ENCODE measurements at places on chromosomes 6 and 20.

DNA sequence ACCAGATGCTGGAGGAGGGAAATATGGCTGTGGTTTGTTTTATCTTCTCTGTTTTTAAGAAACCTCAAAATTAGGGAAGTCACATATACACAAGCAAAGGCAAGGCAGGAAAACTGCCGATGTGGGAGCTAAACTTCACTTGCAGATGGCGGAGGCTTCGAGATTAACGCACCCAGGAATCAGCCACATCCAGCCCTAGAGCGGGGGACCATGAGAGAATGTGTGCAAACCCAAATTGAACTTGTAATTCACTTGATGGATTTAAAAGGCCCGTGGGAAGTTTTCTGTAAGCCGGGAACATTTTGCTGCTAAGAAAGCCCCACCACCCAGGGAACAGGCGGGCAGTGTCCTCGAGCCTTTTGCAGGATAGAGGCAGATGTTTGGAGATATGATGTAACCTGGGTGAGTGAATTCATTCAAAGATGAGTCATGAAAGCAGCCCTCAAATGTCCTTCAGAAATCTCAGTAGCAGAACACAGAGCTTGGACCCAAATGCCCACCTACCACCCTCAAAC, 39.9 kb downstream of the PREX1 start:
- DNase-seq = no peak

DNA sequence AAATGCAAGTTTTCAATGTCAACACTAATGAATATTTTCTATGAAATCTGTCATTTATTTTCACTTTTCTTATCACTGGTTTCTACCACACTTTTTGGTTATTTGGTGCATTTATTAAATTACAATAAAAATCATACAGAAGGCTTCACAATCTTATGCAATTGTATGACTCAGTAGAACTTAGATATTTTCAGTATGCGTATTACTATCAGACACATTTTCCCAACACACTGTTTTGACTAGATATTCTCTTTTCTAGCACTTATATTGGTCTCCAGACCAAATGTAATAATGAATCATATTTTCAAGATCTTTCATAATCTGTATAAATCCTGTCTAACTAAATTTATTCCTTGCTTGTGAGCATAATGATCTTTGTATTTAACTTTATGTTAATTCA, 74.1 kb downstream of the FAM83B start:
- DNase-seq = no peak

DNA sequence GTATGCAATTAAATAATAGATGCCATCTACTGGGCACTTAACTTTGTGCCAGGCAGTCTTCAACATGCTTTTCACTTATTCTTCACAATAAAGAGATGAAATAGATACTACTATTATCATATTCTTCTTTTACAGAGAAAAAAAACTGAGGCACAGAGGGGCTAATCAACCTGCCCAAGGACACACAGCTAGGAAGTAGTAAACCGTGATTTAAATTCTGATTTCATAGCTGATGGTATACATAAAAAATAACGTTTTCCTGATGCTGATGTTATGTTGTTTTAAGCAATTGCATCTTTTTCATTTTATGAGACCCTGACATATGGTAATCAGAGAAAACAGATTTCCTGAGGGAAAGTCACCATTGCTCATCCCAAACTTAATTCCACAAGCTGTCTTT, 45.1 kb upstream of the ATXN1 start:
- DNase-seq = no peak

DNA sequence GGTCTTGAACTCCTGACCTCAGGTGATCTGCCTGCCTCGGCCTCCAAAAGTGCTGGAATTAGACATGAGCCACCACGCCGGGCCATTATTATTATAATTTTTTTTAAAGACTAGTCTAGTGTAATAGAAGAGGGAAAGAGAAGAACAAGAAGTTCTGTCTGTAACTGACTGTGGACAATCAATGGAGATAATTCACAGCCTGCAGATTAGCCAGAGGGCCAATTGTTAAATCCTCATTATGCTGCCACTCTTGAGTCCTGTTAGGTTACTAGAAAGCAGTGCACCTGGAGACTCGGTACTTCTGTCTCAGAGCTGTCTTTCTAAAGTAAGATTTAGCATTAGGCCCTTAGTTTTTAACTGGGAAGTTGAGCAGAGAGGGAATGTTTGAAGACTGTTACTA, 37.5 kb downstream of the CARMIL1 start:
- no peak for DNase-seq

DNA sequence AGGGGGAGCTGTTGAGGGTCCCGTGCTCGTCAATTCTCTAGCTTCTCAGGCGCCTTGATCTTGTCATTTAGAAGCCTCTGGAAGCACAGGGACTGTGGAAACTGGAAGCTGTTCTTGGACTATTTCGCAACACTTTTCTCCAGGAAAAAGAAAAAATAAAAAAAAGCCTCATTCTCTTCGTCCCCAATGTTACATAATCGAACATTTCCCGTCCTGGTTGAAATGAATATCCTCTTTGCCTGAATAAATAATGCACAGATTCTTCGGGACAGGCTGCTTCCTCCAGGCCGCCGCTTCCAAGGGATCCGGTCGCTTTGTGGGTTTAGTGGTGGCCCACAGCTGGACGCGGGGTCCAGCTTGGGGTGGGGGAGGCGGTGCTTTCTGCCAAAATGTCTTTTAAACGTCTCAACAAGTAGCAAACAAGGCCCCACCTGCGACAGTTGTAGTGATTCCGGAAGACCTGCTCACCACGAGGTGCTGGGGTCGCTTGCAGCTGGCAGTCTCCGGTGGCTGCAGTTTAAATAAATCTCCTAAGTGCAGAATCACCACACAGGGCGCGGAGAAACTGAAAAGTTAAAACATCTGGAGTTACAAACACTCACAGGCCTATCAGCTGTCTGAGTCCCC, 125.9 kb upstream of the ESR1 start:
- no peak for DNase-seq

GRCh38 chr6:74606582-74607071, 599.2 kb downstream of the COL12A1 start:
- no peak for DNase-seq

DNA sequence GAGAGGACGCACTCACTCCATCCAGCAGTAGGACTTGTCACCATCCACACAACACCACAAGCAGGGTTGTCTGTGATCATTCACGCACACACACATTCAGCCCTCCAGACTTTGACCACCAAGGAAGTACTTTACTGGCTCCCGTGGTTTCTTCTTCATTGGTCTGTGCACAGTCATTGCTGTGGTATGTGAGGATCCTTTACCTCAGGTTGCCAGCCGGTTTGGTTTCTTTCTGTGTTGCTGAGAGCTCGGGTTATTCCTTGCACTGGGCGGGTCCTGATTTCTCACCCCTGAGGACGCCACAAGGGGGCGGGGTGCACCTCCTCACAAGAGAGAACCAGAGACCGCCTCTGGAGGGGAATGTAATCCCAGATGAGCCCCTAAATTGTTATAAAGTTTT, 11.2 kb downstream of the SLC35A1 start:
- DNase-seq = no peak

- no peak for DNase-seq
These were observed 116.6 kb downstream of the DLL1 start for GRCh38 chr6:170174124-170174770.

DNA sequence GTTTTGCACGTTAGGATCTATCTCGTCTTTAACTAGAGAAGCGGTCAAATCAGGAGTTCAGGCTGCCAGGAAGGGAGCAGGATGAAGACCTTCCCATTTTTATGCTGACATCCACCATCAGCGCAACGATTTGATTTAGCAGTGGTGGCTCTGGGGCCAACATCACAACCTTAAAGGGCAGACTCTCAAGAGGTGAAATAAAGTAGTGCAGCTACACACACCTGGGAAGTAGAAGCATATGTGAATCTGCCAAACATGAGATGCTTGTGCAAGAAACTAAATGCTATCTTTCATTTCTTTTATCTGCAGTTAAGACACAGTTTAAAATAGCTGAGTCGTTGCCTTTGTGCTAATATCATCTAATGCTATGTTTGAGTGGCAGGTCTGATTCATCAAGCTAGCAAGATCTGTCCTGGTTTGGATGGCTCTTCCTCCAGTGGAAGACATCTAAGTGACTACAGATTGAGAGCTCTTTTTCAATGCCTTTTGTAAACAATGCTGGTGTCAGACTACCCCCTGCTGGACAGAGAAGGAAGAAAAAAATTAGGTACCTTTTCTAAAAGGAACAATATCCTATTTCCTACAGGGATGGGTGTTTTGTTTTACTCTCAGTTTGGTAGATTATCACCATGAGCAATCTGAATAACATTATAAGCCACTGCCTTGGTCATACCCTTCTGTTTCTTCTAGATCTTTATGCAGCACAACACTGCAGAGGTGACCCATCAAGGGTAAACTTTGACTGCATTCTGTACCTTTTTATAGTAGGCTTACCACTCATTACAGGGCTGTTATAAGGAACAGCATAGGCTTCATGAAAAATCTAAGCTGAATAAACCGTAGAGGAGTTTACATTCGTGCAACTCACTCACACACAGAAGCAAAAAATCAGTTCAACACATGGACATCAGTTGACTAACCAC, 171.6 kb upstream of the FBXL4 start:
- no peak for DNase-seq

DNA sequence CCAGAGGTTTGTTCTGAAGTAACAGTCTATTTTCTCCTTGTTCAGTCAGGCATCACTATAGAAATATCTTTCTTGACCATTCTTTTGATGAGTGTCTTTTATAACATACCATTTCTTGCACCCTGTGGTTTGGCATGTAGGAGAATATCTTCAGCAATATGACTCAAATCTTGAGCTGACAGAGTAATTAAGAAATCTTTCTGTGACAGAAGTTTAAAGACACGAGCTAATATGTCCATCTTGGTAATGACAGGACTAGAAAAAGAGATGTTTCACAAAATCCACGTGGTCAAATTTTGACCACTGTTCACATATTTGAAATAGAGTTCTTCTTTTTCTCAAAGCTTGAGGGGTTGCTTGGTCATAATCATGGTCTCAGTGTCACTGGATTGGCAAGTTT, 149.9 kb downstream of the MYB start:
- no peak for DNase-seq

- no peak for DNase-seq
These were observed 279.4 kb downstream of the RFPL4B start for GRCh38 chr6:112626468-112627082.

Data from left cardiac atrium (tissue), 4 donors.